Stimulated activated naive CD4-positive, alpha-beta T cell (primary cell): ENCODE measurements at places on chromosomes 2 and 18.

GRCh38 chr2:227308784-227309183 is 16.3 kb upstream of the MFF start:
- no peak for DNase-seq

DNA sequence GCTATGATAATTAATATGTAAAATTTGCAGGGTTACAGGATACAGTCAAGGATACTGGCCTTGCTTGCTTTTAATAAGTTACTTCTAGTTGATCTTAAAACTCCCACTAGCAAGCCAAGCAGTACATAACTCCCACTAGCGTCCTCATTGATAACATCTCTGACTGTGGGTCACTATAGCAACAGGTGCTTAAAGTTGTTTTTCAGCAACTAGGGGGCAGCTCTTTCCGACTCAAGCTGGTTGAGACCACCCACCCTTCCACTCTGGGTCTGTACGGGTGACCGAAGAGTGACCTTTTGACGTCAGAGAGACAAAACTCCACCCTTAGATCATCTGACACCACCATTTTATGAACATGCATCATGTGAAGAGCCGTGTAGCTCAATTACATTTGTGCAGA is 208.6 kb downstream of the MYO1B start:
- DNase-seq, result no peak

DNA sequence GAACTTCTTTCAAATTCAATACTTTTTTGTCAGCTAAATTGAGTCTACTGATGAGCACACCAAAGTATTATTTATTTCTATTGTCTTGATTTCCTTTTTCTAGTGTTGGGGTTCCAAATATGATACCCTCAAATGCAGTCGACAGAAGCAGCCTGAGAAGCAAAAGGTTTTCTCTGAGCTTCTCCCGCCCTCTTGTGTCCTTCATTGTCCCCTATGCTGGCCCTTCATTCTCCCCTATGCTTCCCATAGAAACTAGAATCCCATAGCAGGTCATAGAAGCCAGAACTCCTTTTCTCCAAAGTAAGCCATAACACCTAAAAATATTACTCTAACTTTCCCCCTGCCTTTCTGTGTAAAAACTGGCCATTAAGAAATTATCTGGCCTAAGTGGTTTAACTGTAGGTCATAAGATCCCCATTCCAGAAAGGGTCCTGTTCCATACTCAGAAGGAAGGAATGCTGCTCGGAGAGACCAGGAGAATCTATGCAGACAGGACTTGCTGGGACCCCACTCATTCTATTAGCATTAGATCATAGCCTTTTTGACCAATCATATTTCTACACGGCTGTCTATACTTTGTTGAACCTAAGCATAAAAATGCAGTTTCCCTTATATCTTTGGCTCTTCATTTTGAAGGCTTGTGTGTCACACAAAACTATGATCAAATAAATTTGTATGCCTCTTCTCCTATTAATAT is 764.6 kb upstream of the PKDCC start:
- no peak for DNase-seq

GRCh38 chr2:46275995-46276394 is 21.2 kb upstream of the EPAS1 start:
- no peak for DNase-seq

GRCh38 chr2:453132-453531 is 165.2 kb upstream of the ALKAL2 start:
- no peak for DNase-seq

DNA sequence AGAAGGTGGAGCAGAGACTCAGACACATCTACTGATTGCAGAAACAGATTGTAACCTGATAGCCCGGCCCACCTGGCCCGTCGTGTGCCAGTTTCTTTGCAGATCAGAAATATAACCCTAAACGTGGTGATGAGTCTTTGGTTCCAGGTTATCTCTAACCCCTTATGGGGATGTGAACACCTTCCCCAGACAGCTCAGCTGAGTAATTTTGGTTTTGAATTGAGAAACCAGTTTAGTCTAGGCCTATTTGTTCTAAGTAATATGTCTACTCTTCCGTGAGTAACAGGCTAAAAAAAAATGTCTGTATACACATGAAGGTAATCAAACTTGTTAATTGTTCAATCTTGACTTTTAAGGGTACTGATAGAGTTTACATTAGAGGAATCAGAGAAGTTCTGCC is 35.7 kb downstream of the RASGRP3 start:
- no peak for DNase-seq

- DNase-seq, result no peak
These were observed 361.9 kb upstream of the FSHR start for GRCh38 chr2:49515996-49516782.

DNA sequence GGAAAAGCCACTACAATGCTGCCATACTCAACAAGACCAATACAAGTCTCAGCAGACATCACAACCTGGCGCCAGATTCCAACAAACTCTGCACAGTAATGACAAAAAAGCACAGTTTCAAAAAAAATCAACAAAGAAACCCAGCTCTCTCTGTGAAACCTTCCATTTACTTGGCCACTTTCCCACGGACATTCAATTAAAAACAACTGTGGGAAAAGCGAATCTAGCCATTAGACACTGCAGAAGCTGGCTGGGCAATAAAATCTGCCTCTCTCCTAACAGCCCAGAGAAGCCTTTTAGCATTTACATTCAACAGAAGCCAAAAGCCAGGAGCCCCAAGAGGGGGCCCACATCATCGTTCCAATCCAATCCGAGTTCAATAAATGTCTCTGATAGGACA is 128.9 kb downstream of the HDAC4 start:
- no peak for DNase-seq
